ENCODE measurements at places on chromosomes 7 and 10. TPM values are rescaled to one million over a fixed set of nuclear protein-coding genes. Genes with fewer than 3 reads are reported as not detected.

The HABP2 gene
- not detected for total RNA-seq

The ASAH2 gene
- total RNA-seq, result 0.62 TPM

The GJD4 gene
- not detected for total RNA-seq

DNA sequence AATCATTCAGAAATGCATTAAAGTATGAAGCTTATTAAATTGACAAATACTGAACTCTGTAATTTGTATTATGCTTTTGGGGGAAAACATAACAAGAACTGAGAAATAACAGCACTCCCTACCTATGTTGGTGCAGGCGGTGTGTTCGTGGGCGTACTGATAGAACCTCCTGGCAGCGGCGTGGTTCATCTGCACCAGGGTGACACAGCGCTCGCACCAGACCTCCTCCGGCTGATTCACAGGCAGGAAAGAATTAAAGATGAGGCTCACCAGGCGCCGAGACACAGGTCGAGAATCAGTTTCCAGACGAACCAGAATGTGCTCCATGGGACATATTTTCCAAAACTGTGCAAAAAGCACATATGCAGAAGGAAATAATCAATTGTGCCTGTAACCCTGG, 40.2 kb downstream of the NCAPG2 start:
- ATAC-seq, result no peak
- H3K36me3 ChIP-seq, result peaks cover 13% of the 10 kb centered on the region
- no peak overlapping the region for H3K4me3 ChIP-seq
- no peaks in the 10 kb centered on the region for H3K27me3 ChIP-seq

The VWDE gene
- not detected for total RNA-seq

Data from gastroesophageal sphincter (tissue), 4 donors.